Spleen (tissue), 13 donors: ENCODE measurements at places on chromosomes 2 and 18. TPM values are rescaled to one million over a fixed set of nuclear protein-coding genes. Genes with fewer than 3 reads are reported as not detected.

GRCh38 chr2:189178726-189179569 lies 613 bp downstream of the COL5A2 start:
- peak overlapping the region; percentile 59 for H3K4me3 ChIP-seq
- H3K4me1 ChIP-seq, result no peaks in the 10 kb centered on the region
- H3K36me3 ChIP-seq, result no peaks in the 10 kb centered on the region
- DNase-seq, result no peak

COL3A1 gene
- total RNA-seq, result 397 TPM

GRCh38 chr2:96952016-96952750 lies 34.2 kb downstream of the FAM178B start:
- H3K27ac ChIP-seq, result peak overlapping the region; percentile 60
- H3K4me1 ChIP-seq, result peaks cover 71% of the 10 kb centered on the region
- H3K36me3 ChIP-seq, result no peaks in the 10 kb centered on the region

GRCh38 chr2:177983183-177983788 lies 89.3 kb downstream of the PDE11A start:
- DNase-seq, result no peak
- no peaks in the 10 kb centered on the region for H3K4me1 ChIP-seq
- no peak overlapping the region for H3K27ac ChIP-seq
- H3K36me3 ChIP-seq, result no peaks in the 10 kb centered on the region
- no peaks in the 10 kb centered on the region for H3K27me3 ChIP-seq

- H3K4me1 ChIP-seq, result peaks cover 78% of the 10 kb centered on the region
- no peaks in the 10 kb centered on the region for H3K36me3 ChIP-seq
- H3K4me3 ChIP-seq, result no peak overlapping the region
- H3K27me3 ChIP-seq, result no peaks in the 10 kb centered on the region
- peak overlapping the region; percentile 99 for H3K27ac ChIP-seq
These were observed 29.8 kb downstream of the PCBP1 start for GRCh38 chr2:70116936-70117552.

PCARE gene
- total RNA-seq, result not detected

DNA sequence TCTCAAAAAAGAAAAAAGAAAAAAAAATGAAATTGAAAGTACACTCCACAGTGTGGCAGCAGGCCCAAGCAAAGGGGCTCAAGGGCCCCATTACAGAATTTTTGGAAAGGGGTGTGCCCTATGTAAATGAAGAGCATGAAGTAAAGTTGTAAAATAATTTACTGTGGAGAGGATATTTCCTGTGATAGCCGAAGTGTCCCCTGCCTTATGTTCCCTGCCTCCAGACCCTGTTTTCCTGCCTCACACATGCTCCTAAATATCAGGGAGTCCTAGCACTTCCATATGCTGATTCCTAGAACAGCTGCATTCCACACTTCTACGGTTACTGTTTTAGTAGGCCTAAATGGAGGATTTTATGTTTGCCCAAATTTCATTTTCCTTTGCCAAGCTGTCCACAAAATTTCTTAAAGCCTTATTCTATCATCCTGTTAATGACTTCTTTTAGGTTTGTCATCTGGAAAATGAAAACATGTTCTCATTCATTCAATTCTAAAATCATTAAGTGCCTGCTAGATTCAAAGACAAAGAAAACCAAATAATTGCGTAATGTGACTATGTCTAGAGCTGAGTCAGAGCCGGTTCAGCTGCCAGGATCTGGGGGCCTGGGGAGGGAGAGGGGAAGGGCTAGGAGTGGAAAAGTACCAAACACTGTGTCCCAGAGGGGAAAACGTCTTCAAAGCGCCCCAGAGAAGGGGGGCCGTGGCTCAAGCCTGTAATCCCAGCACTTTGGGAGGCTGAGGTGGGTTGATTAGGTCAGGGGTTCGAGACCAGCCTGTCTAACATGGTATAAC lies 25.9 kb upstream of the IMPA2 start:
- H3K27ac ChIP-seq, result no peak overlapping the region
- no peaks in the 10 kb centered on the region for H3K27me3 ChIP-seq
- no peaks in the 10 kb centered on the region for H3K4me1 ChIP-seq
- DNase-seq, result no peak

DNA sequence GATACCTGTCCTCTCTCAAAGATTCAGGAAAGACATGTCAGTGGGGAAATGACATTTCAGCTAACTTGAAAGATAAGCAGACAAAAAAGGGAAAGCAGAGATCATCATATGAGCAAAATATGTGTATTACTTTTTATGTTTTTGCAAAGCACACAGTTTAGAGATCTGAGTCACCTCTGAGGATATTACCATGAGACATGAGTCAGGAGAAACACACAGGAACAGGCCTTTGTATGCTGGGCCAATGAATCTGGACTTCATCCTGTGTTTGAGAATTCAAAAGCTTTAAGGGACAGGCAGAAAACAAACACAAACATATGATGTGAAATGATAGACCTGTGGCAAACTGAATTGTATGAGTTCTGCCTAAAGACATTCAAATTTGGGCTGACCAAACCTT lies 306.0 kb upstream of the EPC2 start:
- peaks cover 2% of the 10 kb centered on the region for H3K36me3 ChIP-seq
- no peak overlapping the region for H3K27ac ChIP-seq
- H3K4me1 ChIP-seq, result no peaks in the 10 kb centered on the region

GRCh38 chr2:218005486-218005885 lies 2.7 kb upstream of the TNS1 start:
- H3K4me1 ChIP-seq, result peaks cover 39% of the 10 kb centered on the region

GRCh38 chr2:36351736-36352349 lies 3.7 kb upstream of the CRIM1 start:
- no peak for DNase-seq
- H3K27me3 ChIP-seq, result peaks cover 5% of the 10 kb centered on the region
- no peaks in the 10 kb centered on the region for H3K36me3 ChIP-seq
- H3K4me1 ChIP-seq, result peaks cover 49% of the 10 kb centered on the region
- no peak overlapping the region for H3K27ac ChIP-seq

DNA sequence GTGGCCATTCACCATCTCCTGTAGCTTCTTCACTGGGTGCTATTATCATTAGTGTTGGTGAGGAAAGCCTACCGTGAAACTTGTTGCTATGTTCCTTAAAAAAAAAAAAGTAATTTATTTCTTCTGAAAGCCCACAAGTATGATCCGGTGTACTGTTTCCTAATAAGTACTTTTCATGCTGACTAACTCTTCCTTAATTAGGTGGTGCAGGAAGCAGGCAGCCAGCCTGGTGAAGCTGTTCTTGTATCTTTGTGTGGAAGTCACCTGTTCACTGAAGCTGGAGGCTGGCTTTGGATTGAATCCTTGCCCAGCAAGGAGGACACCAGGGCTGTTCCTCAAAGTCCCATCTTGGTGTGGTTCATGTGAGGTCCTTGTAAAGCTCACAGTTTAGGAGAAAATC lies 321.7 kb upstream of the THSD7B start:
- no peaks in the 10 kb centered on the region for H3K4me1 ChIP-seq
- H3K4me3 ChIP-seq, result no peak overlapping the region
- no peak for DNase-seq
- no peak overlapping the region for H3K27ac ChIP-seq

- H3K4me3 ChIP-seq, result no peak overlapping the region
- no peaks in the 10 kb centered on the region for H3K36me3 ChIP-seq
- H3K27ac ChIP-seq, result peak overlapping the region; percentile 85
- H3K4me1 ChIP-seq, result no peaks in the 10 kb centered on the region
- DNase-seq, result peak; percentile 88
- H3K27me3 ChIP-seq, result no peaks in the 10 kb centered on the region
These were observed 143.0 kb upstream of the GATA6 start for GRCh38 chr18:22026362-22026761.

GRCh38 chr2:73069855-73070642 lies 1.5 kb downstream of the SFXN5 start:
- peaks cover 41% of the 10 kb centered on the region for H3K4me1 ChIP-seq
- H3K27me3 ChIP-seq, result no peaks in the 10 kb centered on the region
- peak overlapping the region; percentile 92 for H3K27ac ChIP-seq
- peak; percentile 75 for DNase-seq
- H3K36me3 ChIP-seq, result peaks cover 4% of the 10 kb centered on the region

DNA sequence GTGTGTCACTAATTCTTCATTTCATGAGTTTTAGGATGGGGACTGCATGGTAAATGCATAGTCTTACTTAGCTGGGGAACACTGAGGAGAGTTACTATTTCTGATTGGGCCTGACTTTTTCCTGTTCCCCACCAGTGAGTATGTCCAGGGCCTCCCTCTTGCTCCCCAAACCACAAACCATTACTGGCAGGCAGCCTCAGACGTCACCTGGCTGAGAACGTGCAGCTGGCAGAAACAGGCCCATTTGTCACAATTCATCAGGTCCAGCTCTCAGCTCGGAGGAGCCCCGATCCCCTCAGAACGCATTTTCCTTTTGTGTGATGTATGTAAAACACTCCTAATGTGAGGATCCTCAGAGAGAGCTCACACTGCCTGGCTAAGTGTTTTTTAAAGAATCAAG lies 71.7 kb upstream of the SIX3 start:
- DNase-seq, result no peak
- H3K36me3 ChIP-seq, result no peaks in the 10 kb centered on the region
- no peaks in the 10 kb centered on the region for H3K27me3 ChIP-seq
- H3K27ac ChIP-seq, result no peak overlapping the region

GRCh38 chr18:61001138-61001537 lies 332.1 kb upstream of the CDH20 start:
- H3K27me3 ChIP-seq, result no peaks in the 10 kb centered on the region
- H3K27ac ChIP-seq, result no peak overlapping the region
- H3K4me1 ChIP-seq, result no peaks in the 10 kb centered on the region
